ENCODE measurements at places on chromosomes 5 and 9. TPM values are rescaled to one million over a fixed set of nuclear protein-coding genes. Genes with fewer than 3 reads are reported as not detected.

TNC gene
- 483 TPM for total RNA-seq

PFN3 gene
- total RNA-seq, result not detected

ATP10B gene
- 15.2 TPM for total RNA-seq

PHF24 gene
- total RNA-seq, result 0.68 TPM

TAF1L gene
- under 0.01 TPM for total RNA-seq

Measured in nasal cavity respiratory epithelium epithelial cell of viscerocranial mucosa (primary cell).